ENCODE measurements at places on chromosomes 3 and 15.

DNA sequence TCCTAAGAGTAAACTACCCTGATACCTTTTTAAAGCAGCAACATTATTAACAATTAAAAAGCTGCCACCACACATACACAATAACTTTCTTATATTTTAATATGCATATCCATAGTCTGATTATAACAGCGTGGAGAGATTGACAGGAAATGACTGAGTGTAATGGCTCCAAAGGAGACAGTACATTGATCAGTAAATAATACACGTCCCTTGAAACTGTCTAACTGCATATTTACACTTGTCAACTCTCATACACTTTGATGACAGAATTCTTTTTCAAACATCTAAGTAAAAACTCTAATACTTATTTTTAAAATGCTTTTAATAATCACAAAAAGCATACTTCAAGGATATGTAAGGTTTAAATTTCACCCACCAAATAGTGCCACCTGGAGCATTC lies 99.5 kb downstream of the FOXP1 start:
- no peak for DNase-seq

DNA sequence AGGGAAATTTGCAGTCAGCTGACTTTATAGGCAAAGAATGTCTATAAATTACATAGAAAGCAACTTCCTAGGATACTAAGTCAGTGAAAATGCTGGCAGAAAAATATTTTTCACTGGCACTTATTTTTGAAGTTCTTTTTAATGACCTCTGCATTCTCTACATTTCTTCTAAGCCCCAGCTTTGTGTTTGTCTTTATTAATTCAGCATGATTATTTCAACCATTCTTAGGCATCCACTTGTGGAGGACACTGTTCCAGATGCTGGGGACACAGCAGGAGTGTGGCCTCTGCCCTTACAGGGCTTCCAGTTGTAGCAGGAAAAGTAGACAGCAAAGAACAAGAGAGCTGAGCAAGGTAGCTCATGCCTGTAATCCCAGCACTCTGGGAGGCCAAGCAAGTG lies 15.0 kb downstream of the LRRK1 start:
- DNase-seq = no peak

DNA sequence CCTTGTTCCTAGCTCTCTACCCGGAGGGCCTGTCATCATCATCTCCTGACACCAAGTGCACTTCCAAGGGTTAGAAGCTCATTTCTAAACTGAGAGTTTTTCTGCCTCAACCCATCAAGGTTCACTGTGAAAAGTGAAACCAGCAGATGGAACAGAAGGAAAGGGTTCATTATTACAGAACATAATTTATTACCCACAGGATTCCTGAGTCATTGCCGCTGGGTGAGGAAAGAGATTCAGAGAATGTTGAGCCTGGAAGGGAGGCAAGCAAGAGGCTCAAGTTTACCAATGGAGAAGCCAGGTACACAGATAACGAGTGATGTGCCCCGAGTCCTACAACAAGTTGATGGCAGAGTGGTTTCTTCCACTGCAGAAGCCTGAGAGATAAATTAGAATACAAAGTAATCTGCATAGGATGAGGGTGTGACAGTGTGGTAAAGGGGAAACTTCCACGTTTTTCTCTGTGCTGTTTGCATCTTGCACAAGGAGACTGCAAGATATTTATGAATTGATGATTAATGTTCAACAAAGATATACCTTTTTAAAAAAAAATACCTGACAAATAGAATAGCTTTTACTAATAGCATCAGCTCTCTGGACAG lies 80.5 kb upstream of the SETMAR start:
- no peak for DNase-seq

DNA sequence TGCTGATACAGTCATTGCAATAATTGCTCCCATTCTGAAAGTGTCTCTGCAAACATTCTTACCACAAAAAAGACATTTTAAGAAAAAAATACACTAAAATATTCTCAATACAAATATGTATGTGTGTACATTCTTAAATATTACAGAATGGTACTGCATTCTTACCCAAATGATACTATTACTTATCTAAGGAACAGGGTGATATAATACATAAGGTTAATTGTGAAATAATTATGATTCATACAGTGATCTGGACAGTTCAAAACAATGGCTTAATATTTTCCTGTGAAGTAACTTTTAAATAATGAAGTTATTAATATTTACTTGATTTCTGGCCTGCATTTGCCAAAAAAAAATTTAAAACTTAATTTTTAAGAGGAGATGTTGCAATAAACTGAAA lies 694.6 kb downstream of the TUSC7 start:
- DNase-seq = no peak

GRCh38 chr3:141152801-141153678 lies 78.6 kb upstream of the PXYLP1 start:
- DNase-seq = no peak

DNA sequence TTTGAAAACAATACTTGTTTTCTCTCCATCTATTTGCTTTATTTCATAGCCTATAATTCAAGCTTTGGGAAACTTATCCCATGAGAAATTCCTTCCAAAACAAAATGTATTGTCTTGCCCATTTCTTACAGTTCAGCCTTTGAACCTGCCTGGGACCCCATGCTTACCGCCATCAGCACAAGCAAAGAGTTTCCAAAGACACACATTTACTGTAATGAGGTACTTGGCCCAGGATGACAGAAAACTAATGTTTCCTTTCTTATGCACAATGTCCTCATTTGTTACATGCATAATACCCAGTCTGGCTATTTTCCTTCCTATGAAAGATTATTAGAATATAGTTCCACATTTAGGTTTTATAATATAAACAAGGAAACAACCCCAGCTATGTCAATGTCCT lies 180.4 kb downstream of the GAP43 start:
- DNase-seq = no peak

- DNase-seq = no peak
Observed at GRCh38 chr3:98784666-98785600, 21.8 kb downstream of the ST3GAL6 start.

- DNase-seq = no peak
Observed at GRCh38 chr3:10017636-10018292, 8.5 kb upstream of the FANCD2 start.

Measured in T-helper 17 cell (primary cell).